ENCODE measurements at places on chromosomes 16 and 17.

- DNase-seq, result no peak
Observed at GRCh38 chr16:53449816-53450517, 15.7 kb downstream of the RBL2 start.

GRCh38 chr17:39765175-39765574 is 27.4 kb downstream of the GRB7 start:
- DNase-seq, result peak; percentile 4

GRCh38 chr16:11255737-11256660 is at the start of gene SOCS1:
TSS of gene SOCS1 (minus strand) at chr16:11256204. CDS start at chr16:11255478, 726 bp downstream.
- peak; percentile 92 for DNase-seq

DNA sequence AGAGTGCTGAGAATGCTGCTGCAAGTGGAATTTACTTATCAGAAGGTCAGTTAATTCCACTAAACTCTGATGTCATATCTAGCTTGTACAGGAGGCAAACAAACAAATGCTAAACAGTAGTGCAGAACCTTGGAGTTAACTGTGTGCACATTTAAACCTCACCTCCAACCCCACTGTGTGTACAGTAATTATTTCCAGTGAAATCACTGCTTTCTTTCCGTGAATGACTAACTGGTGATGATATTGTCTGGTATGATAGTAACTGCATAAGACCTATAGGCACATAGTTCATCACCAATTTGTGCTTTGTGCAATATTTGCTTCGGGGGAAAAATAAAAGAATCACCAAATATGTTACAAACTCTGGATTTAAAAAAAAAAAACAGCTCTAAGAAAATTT is 492.5 kb upstream of the HSBP1 start:
- DNase-seq, result no peak

DNA sequence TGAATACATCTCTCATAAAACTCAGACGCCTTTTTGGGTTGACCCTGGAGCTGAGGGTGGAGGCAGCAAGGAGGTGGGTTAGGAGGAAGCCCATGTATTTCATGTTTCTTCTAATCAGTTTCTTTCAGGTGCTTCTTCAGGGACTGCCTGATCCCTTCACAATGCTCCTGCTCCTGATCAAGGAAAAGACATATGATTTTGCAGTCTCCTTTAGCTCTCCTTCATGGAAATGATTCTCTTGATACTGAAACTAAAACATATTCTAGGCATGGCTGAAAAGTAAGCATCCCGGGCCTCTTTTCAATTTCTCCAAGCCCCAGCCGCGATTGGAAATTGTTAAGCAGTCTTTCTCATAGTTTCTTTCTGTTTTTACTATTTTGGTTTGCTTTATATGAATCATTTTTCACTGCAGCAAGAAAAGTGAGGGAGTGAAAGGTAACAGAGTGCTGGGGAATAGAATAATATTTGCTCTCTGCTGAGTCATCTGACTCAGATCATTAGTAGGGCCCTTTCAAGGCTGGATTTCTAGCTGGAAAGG is 730.7 kb downstream of the CDH11 start:
- no peak for DNase-seq

DNA sequence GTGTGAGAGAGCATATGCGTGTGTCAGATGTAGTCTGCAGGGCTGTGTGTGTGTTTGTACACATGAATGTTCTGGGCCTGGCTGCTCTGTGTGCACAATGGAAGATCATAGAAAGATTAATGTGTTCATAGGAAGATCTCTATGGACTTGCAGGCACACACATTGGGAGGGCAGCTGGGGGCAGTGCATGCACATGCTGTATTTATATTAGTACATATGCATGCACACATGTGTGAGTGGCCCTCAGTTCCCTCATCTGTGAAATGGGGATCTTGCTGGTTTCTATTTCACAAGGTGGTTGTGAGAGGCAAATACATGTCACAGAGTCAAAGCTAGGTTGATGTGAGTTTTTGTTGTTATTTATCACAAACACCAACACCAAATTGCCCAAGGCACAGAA is 2.1 kb downstream of the CA7 start:
- DNase-seq, result no peak

DNA sequence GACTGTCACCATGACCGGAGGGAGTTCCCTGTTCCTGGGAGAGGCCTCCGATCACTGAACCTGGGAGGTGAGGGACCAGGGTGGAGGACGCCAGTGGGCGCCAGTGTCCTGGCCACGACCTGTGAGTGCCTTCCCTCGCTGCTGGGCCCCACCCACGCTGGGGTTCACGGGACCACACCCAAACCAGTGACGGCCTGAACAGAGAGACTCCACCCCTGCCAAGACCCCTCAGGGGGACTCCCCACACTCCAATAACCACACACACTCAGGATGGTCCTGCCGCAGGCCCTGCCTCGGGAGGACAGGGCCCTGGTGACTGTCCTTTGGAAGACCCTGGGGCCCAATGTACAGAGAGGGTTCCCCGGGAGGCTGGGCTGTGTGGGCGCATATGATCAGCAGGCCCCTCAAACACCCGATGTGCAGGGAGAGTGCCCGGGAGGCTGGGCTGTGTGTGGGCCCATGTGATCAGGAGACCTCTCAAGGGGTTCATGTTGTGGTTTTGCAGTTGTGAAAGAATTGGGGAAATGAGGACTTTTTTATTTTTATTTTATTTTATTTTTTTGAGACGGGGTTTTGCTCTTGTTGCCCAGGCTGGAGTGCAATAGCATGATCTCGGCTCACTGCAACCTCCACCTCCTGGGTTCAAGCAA is 26.6 kb downstream of the TPSD1 start:
- DNase-seq, result no peak

GRCh38 chr16:11520442-11520841 is 66.3 kb downstream of the LITAF start:
- DNase-seq, result no peak

GRCh38 chr17:9238340-9239245 is 217.3 kb downstream of the NTN1 start:
- no peak for DNase-seq

GRCh38 chr17:2295575-2295974 is 8.0 kb downstream of the SMG6 start:
- DNase-seq, result peak; percentile 25

GRCh38 chr16:55871411-55872038 is 3.6 kb downstream of the CES5A start:
- no peak for DNase-seq

DNA sequence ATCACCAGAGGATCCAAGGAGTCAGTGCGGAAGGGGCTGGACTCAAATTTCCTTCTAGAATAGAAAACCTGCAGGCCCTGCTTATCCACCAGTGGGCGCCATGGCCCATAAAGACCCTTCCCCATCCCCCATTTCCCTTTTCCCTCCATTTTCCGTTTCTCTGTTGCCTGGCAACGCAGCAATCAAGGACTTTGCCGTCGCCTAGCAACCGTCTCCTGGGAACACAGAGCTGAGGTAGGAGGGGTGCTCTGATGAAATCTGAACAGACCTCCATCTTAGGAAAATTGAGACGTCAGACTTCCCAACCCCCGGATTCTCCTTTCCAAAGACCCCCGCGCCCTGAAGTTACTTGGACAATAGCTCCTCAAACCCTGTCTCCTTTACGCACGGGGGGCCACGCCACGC is 5.7 kb downstream of the DLG4 start:
- DNase-seq, result peak; percentile 80

GRCh38 chr16:87303431-87303930 is 13.7 kb downstream of the C16orf95 start:
- DNase-seq, result peak; percentile 29

DNA sequence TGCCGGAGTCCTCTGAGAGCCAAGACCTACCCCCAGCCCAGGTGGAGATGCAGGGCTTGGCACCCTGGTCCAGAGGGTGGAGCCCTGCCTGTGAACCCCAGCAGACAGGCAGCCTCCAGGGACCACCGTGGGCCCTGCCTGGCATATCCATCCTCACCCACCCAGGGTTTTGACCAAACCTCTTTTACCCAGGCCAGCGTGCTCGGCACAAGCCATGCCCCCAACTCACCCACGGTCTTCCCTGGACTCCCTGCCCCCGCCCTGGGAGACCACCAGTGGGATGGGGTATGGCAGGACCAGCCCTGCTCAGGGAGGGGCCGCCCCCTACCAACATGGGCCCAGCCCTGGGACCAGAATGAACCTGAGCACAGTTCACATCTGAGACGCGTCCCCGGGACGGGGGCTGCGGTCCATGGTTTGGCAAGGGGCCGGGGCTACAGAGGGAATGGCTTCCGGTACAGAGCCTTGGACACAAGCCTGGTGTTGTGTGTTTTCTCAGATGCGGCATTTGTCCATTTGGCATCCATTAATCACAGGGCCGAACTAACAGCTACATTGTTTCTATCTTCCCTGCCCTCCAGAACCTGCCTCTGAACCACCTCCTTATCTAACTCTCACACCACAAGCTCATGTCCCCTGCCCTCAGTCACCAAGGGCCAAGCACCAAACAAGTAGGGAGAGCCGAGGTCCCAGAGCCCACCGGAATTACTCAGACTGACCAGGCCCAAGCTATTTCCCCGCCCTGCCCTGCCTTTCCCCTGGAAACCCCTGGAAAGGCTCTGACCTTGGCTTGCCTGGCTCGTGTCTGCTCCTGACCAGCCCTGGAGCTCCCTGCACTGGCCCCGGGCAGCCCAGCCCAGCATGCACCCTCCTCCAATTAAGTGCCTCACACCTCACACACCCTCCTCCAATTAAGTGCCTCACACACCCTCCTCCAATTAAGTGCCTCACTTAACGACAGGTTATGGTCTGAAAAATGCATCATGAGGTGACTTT is 14.1 kb downstream of the HS3ST6 start:
- DNase-seq, result no peak

- no peak for DNase-seq
Observed at GRCh38 chr17:56257075-56257474, 103.8 kb downstream of the ANKFN1 start.

DNA sequence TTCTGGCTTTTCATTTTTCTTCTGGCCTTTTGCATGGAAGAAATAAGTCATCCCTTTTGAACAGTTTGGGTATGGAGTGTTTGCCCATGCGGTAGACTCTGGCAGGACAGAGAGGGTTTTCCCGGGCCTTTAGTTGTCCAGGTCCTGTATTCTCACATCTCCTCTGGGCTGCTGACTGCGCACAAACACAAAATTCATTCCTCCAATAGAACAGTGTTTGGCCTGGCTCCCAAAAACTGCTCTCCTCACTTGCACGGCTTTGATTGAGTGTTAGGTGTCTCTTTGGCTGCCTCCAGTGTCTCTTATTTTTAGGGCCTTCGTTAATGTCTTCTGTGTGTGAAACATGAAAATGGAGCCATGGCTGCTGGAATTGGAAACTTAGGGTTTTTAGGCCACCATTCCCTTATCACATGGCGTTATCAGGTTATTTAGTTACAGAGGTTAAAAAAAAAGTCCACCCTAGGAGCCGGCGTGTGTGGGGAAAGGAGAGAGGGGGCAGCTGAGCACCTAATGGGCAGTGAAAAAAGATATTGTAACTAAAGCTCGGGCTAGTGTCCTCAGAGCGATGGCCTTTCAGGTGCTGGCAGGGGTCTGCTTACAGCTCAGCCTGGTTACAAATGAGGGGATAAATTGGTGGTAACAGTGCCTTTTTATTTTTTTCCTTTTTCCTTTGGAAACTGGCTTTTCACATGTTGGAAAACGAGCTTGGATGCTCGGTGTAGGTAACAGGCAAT is 47.3 kb downstream of the PRKCA start:
- no peak for DNase-seq

- DNase-seq, result peak; percentile 74
Observed at GRCh38 chr17:29622337-29623282, at the start of gene CORO6. TSS of gene CORO6 (minus strand) at chr17:29622912. CDS start at chr17:29621421, 1,491 bp downstream.

DNA sequence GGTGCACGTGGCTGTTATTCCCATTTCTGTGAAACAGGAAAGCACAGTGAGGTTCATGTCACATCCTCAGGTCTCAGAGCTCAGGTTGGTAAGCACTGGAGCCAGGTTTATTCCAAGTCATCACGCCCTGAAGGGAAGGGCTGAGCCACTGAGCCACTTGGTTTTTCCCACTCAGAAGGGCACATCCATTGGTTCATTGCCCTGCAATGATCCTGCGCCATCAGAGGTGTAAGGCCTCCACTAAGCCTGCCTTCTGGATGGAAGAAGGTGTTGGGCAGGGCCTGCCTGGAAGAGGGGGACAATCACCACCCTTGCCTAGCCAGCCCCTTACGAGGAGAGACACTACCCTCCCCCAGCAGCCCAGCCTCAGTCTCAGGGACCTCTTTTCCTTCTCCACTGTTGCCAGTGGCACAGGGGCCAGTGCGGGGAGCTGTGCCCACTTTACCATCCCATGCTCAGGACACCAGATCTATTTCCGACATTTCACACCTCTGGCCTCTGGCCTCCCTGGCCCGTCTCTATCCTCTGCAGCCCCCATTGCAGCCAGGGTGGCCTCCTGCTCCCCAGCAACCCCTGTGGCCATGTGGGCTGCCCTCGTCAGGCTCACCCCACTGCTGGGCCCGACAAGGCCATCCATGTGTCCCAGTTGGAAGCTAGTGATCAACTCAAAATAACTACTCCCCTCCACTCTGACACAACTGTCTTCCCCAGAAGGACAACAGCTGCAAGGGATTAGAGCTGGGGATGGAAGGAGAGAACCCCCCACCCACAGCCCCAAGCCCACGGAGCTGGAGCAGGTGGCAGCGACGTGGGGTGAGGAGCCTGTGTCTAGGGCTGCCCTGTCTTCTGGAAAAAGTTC is 29.9 kb downstream of the CFAP20 start:
- DNase-seq, result no peak

GRCh38 chr17:74767111-74767516 is 9.0 kb downstream of the NAT9 start:
- no peak for DNase-seq

DNA sequence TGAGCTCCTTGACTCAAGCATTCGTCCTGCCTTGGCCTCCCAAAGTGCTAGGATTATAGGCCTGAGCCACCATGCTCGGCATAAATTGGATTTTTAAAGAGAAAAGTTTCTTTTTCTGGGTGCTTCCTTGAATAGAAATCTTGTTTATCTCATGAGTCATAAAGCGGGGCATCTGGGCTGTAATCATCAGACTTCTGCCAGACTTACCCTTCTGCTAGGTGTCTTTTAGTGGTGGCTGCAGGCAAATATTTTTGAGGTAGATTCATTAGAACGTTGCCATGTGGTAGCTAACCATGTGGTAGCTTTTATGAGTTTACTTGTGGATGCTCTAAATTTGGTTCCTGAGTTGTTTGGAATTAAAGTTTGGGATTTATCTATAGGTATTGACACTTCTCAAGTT is 13.4 kb downstream of the PGS1 start:
- DNase-seq, result no peak

- DNase-seq, result no peak
Observed at GRCh38 chr16:2019921-2020831, 591 bp downstream of the NPW start.

- DNase-seq, result no peak
Observed at GRCh38 chr17:40364121-40364861, at the start of gene GJD3. TSS of gene GJD3 (minus strand) at chr17:40364737. CDS start at chr17:40363815, 922 bp downstream.

DNA sequence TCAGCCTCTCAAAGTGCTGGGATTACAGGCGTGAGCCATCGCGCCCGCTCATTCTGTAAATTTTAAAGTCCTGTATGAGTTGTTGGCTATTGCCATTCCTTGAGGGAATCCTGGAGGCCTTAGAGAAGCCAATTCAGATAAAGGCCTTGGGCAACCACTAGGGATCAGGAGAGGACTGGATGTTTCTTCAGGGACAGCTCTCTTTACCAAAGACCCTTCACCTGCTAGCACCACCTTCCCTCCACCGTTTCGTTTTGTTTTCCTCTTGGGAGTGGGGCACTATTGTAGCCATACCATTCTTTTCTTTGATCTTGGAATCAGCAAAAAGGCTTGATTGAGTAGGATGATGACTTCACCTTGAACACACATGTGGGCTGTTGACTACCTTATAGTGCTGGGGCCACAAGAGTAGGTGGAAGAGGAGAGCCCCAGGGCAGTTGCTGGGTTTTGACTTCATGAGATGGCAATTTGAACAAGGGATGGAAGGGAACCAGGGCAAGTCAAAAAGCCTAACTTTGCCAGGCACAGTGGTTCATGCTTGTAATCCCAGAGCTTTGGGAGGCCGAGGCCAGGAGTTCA is 7.0 kb upstream of the ANKRD40CL start:
- DNase-seq, result no peak

GRCh38 chr16:1772362-1772907 is at the start of gene EME2:
TSS of gene EME2 (plus strand) at chr16:1772810. CDS start at chr16:1773228, 418 bp downstream.
- DNase-seq, result peak; percentile 74
